ENCODE measurements at places on chromosomes 1 and 21. TPM values are rescaled to one million over a fixed set of nuclear protein-coding genes. Genes with fewer than 3 reads are reported as not detected.

Gene CLCA1
- total RNA-seq: not detected

Gene TTC22
- 5.3 TPM for total RNA-seq

Gene SH2D2A
- total RNA-seq: 2.3 TPM

Gene TRABD2B
- 0.92 TPM for total RNA-seq

Gene RUNX1
- 43.0 TPM for total RNA-seq

Gene TNFRSF18
- total RNA-seq: 0.67 TPM

Gene L1TD1
- total RNA-seq: 0.88 TPM

Gene KCNT2
- total RNA-seq: 1.2 TPM

Gene PEA15
- total RNA-seq: 147 TPM

Gene EXTL1
- total RNA-seq: 1.3 TPM

Gene KIF21B
- total RNA-seq: 18.4 TPM

Gene CRYAA
- not detected for total RNA-seq

Gene COL11A1
- total RNA-seq: 0.38 TPM

Gene OR2M3
- not detected for total RNA-seq

Gene RHBDL2
- not detected for total RNA-seq

Gene S100A5
- total RNA-seq: 0.75 TPM

Gene APCS
- total RNA-seq: not detected
